NCI-H1092 (cell line): ENCODE measurements at places on chromosomes 3 and 15.

GRCh38 chr3:58375254-58375653 is 42.6 kb downstream of the PXK start:
- no peak for DNase-seq

GRCh38 chr3:143124601-143125520 is 5.3 kb downstream of the CHST2 start:
- DNase-seq: no peak

- DNase-seq: no peak
Observed at GRCh38 chr3:119346076-119346496, 51.9 kb downstream of the ARHGAP31 start.

DNA sequence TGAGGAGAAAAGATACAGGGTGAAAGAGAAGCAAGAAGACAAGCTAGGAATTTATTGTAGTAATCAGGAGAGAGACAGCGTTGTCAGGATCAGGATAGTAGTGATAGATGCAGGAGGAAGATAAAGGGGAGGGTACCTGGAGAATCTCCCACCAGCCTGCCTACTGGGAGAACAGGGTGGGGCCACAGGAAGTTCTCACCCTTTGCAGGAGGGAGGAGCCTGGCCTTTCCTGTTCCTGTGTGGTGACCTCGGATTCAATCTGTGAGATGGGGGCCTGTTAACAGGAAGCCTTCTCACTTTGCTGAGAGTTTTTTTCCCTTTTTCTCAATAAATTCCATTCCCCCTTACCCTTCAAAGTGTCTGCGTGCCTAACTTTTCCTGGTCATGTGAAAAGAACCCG is 37.6 kb downstream of the GMPS start:
- no peak for DNase-seq

DNA sequence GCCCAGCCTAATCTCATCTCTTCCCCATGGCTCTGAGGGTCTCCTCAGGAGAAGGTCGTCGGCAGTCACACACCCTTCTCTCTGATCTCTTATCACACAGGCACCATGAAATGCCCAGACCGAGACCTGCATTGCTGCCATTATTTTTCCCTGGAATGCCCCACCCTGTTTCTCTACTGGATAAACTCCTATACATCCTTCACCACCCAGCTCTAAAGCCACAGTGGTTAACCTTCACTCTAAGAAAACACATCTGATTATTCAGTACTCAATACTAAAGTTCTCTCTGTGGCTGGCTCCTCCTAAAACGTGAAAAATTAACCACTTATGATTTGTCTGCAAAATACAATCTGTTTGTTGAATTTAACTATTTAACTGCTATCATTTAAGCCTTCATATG is 43.3 kb downstream of the RORA start:
- no peak for DNase-seq

GRCh38 chr15:58227706-58228543 is 89.7 kb downstream of the AQP9 start:
- DNase-seq: peak; percentile 59

- DNase-seq: no peak
Observed at GRCh38 chr3:46852839-46853355, 10.3 kb downstream of the MYL3 start.

- no peak for DNase-seq
Observed at GRCh38 chr3:173513123-173513522, 115.6 kb downstream of the NLGN1 start.

GRCh38 chr15:67548862-67549651 is 6.6 kb downstream of the MAP2K5 start:
- DNase-seq: peak; percentile 14

DNA sequence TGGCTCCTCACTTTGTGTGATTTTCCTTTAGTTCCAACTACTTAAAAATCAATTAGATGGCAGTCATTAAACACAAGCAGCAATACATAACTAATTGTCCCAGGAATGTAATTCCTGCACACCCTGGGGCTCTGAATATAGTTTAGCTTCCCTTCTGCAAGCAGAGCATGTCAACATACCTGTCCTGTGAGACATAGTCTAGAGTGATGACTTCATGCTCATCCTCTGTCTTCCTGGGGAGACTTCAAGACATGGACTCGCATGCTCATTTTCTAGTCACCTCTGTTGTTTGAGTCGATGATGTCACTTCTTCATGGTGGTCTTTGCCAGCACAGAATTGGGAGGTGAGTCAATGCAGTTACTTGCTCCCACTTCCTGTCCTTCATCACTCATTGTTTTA is 15.7 kb downstream of the C3orf52 start:
- no peak for DNase-seq

GRCh38 chr3:74442683-74443082 is 171.8 kb downstream of the CNTN3 start:
- no peak for DNase-seq

- no peak for DNase-seq
Observed at GRCh38 chr15:81195339-81195864, 1.3 kb upstream of the IL16 start.
